ENCODE measurements at places on chromosomes 3 and 15.

DNA sequence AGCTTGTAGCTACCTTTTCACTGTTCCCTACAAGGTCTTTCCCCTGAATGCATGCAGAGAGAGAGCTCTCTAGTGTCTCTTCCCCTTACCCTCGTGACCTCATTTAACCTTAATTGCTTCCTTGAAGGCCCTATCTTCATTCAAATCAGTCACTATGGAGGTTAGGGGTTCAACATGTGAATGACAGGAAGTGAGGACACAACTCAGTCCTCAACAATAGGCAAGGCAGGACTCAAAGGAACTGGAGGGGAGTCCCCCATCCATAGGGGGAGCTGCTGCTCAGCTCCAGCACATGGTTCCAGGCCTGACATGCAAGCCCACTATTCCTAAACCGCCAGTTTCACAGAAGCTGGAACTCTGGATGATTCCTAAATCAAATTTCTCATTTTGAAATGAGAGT is 33.8 kb upstream of the GYG1 start:
- peak; percentile 44 for DNase-seq

- DNase-seq: peak; percentile 94
Measured at GRCh38 chr3:87780811-87781210, 278.0 kb downstream of the CGGBP1 start.

DNA sequence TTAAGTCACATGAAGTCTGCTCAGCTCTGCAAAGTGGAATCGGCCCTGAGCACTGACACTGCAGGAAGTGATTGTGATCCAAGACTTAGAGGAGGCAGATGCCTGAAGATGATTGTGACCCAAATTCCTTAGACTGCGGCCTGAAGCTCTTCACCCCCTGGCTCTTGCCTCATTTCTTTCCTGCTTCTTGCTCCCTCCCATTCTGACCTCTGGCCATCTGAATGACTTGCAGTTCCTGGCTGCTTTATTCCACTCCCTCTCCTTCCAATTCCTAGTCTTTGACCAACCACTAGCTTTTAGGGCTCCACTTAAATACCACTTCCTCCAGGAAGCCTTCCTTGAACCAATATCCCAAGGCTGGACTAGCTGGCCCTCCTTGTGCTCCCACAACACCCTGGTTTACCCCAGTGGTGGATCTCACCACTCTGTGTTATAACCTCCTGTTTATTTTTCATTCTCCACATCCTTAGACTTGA is 9.9 kb upstream of the EPB42 start:
- DNase-seq: no peak

DNA sequence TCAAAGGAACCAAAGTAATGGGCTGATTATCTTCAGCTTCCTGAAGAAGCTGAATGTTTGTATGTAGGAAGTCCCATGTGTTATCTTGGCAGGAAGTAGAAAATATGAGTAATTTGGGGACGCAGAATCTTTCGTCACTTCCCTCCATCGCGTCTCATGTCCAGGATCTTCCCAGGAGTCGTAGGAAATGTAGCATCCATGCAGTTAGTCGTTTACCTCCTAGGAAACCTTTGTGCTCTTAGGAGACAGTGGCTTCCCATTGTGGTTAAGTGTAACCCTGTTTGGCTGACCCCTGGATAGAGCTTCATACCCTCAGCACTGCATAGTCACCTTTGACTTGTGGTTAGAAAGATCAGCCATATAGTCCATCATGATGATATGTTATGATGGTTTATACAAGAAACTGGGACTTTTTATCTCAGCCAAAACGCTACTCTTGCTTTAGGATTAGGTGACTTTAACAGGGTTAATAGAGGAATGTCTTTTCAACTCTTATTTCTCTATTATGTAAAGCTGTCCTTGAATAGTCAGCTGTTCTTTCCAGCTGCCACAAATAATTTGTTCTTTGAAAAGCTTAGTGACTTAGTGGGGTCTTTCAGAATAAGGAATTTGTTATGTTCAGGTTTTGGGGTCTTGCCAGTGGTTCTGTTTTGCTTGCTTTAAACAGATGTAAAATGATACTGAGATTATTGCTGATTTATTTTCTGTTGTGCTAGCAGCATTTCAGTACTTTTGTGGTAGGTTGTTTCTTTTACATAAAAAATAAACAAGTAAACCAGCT is 92.2 kb downstream of the KLHL25 start:
- DNase-seq: peak; percentile 66

DNA sequence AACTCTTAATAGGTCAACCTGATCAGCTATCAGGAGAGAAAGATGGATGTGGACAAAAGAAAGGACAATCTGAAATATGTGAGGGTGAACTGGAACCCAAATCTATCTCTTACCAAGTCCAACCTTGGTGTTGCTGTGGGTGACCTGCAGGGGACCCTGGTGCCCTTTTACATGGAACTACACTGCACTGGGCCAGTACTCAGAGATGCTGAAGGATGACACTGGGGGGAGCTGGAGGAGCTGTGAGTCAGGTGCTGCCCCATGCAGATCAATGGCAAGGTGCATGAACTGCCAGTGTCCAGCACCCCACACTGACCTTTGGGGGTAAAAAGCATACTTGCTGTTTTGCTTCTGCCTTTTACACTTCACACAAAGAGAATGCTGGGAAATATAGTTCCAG is 55.6 kb upstream of the TBC1D5 start:
- DNase-seq: no peak

DNA sequence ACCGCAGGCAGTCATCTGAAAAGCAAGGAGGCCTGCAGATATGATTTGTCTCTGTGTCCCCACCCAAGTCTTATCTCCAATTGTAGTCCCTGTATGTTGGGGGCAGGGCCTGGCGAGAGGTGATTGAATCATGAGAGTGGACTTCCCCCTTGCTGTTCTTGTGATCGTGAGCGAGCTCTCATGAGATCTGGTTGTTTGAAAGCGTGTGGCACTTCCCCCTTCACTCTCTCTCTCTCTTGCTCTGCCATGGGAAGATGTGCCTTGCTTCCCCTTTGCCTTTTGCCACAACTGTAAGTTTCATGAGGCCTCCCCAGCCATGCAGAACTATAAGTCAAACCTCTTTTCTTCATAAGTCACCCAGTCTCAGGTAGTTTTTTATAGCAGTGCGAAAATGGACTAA is 83.3 kb downstream of the TMCO5A start:
- peak; percentile 80 for DNase-seq

DNA sequence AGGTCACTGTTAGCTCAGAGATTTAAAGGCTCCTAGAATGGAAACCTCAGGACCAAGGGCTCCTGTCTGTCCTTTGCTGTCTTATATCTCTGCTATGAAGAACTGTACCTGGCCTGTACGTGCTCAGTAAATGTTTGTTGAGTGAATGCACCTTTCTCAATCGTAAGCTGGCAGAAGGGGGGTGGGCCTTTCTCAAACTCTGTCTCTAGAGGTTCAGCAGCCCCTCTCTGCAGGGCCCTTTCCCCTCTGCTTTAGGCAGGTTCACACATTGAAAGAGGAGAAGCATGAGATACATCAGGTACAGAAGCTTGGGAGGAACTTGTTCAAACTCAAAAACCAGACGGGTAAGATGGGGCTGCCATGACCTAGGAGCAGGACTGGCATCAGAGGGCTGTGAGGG is 155.6 kb downstream of the GOLGA6L4 start:
- DNase-seq: no peak

- no peak for DNase-seq
Measured at GRCh38 chr3:150682279-150682678, 21.4 kb downstream of the ERICH6 start.

- DNase-seq: no peak
Measured at GRCh38 chr3:141269961-141270360, 38.3 kb downstream of the PXYLP1 start.

DNA sequence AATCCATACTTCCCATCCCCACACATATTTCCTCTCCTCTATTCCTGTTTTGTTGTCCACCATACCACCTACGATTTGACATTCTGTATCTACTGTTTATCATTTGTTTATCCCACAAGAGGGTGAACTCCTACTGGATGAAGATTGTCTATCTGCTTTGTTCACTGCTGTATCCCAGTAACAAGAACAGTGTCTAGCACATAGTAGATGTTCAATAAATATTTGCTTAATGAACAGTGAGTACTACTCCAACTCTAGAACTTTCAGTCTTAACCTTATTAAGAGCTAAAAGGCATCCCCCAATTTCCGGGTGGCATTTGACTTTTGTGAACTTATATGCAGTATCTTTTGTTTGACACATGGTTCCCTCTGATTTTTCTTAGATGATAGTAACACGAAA is 1.3 kb downstream of the PYGO1 start:
- no peak for DNase-seq

DNA sequence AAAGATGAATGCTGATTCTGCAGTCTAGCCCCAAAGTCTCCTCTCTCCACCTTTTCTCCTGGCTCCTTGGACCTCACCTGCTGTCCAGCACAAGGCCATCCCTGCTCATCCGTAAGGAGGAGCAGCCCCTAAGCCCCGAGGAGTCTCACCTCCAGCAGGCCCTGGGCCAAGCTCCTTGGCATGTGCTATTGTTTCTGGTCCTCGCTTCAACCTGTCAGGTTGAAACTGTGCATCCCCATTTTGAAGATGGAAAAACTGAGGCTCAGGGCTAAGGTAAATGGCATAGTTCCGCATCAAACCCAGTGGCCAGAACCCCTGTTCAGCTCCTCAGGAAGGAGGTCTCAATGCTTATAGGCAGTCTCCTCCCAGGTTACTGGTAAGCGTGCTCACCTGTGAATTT is 26.1 kb downstream of the CHDH start:
- no peak for DNase-seq

- no peak for DNase-seq
Measured at GRCh38 chr3:187360596-187360995, 7.6 kb upstream of the RTP4 start.

DNA sequence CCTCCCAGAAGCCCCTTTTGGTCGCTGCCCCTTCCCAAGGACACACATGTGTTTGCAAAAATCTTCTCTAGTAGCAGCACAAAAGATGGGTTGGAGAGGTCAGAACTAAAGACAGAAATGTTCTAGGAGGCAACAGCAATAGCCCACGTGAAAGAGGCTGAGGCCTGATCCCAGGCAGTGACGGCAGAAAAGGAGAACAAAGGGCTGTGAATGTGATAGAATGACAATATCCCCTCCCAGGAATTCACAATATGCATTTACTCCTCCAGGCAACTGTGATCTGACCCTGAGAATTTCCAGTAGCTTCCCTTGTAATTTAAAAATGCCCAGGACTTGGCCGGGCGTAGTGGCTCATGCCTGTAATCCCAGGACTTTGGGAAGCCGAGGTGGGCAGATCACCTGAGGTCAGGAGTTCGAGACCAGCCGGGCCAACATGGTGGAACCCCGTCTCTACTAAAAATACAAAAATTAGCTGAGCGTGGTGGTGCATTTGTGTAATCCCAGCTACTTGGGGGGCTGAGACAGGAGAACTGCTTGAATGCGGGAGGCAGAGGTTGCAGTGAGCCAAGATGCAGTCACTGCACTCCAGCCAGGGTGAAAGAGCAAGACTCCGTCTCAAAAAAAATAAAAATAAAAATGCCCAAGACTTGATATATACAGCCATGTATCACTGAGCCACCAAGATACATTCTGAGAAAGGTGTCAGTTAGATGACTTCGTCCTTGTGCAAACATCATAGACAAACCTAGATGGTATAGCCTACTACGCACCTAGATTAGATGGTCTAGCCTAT is 43.6 kb upstream of the PIAS1 start:
- no peak for DNase-seq

DNA sequence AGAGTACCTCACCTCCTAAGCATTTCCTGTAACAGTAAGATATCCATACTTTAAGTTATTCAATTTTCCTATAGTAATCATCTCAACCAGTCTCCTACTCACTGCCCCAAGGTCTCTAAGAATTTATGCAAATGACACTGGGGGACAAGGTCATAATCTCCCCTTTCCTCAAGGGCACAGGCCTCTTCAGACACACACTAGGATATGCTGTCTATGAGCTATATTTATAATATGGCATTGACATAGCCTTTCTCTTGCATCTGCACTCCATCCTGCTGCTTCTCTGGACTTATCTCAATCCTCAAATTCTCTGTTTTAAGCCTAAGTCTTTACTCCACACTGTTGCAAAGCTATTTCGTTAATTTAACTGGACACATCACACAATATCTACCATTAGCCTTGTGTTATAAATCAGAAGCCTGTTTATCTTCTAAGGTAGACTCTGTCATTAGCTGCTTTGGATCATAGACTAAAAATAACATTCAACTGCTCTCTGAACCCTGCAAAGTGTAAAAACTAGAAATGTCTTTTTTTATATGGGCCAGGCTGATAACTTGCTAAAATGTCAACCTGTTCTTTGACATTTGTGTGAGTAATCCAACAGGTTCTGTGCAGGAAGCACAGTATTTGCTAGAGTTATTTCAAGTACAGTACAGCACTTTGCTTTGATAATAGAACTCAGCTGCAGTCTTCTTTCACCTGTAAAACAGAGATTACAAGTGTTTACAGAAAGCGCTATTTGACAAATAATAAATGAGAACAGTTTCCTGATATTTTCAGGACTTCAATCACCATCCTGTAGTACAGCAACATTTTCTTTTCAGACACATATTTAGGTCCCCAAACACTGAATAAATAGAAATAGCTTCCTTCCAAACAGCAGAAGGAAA is 17.8 kb upstream of the SEC62 start:
- no peak for DNase-seq

GRCh38 chr3:56131974-56132590 is 336.2 kb downstream of the ERC2 start:
- peak; percentile 70 for DNase-seq

GRCh38 chr3:53092942-53093341 is 37.3 kb downstream of the RFT1 start:
- peak; percentile 51 for DNase-seq

DNA sequence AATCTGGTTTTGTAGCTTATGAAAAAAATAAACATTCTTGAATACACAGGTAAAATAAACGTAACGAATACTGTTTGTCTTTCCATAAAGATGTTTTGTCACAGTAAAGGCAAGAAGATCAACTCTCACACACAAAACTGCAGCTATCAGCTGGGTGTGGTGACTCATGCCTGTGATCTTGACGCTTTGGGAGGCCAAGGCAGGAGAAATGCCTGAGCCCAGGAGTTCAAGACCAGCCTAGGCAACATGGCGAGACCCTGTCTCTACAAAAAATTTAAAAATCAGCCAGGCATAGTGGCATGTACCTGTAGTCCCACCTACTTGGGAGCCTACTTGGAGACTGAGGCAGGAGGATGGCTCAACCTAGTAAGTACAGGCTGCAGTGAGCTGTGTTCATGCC is 39.6 kb downstream of the CBLB start:
- no peak for DNase-seq

DNA sequence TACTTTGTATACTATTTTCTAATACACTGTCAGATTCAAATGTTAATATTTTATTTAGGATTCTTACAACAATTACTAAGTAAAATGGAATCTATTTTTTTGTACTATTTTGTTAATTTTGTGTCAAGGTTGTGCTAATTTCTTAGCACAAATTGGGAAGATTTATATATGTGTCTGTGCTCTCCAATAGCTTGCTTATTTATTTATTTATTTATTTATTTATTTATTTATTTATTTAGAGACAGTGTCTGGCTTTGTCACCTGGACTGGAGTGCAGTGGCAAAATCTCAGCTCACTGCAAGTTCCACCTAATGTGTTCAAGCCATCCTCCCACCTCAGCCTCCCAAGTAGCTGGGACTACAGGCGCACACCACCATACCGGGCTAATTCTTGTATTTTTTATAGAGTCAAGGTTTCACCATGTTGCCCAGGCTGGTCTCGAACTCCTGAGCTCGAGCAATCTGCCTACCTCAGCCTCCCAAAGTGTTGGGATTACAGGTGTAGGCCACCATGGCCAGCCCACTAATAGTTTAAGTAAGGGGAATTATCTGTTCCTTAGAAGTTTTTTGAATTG is 34.6 kb downstream of the CTXND1 start:
- no peak for DNase-seq

All from suppressor macrophage treated with lipopolysaccharide for 1 hour (primary cell).